T-cell (primary cell): ENCODE measurements at places on chromosomes 13 and 19. TPM values are rescaled to one million over a fixed set of nuclear protein-coding genes. Genes with fewer than 3 reads are reported as not detected.

ZNF544 gene
- 47.1 TPM for total RNA-seq

DACT3 gene
- total RNA-seq, result 0.56 TPM

GRCh38 chr19:38277549-38277948 lies 13.2 kb downstream of the SPINT2 start:
- DNase-seq, result no peak

GRCh38 chr13:110214637-110215036 lies 92.3 kb downstream of the COL4A1 start:
- DNase-seq, result no peak

DNA sequence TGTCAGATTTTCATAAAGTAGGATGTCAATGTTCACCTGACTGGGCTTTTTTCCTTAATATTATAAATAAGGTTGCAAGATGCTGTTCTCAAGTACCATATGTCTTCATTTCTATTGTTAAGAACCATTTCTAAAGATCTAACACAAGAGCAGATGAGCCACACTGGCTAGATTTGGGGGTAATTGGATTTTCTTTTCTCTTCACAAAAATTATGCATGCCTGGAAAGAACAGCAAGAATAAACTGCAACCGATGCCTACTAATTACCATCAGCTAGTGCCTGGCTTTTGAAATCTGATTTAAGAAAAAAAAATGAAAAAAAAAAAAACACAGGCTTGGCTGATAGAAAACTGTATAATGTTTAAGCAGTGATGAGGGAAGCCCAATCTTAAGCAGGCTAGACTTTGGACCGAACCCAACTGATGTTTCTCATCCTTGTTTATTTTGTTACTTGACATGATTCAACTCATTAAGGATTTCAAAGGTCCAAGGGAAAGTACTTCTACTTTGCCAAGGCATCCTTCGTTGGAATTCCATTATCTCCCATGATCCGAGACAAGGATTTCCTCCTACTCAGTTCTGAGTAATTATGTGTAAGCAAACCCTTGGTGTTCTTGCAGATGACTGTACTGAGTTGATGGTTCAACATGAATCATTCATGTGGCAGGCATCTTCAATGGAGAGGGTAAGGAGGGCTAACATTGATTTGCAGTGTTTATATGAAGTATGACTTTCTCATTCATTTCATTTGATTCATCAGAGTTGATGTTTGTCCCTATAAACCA lies 300.5 kb downstream of the SPRY2 start:
- DNase-seq, result no peak
